CD4-positive, alpha-beta memory T cell (primary cell): ENCODE measurements at places on chromosomes 4 and X.
A peak's percentile ranks its signal among the peaks of the same experiment; 100 is the strongest.

DNA sequence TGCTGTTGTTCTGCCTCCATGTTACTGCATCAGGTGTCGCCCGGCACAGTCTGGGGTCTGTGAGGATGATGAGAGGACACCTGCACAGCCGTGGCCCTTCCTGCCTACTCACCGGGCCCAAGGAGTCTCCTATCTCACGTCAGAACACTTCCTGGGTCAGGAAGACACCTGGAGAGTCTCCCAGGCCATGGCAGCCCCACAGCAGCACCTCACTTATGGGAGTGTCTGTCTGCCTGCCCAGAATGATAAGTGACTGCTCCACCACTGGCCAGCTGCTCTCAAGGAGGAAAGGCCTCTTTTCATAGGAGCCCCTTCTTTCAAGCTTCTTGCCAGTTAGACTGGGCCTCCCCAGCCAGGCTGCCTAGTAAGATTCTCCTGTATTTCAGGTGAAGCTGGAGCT lies 56.1 kb downstream of the NELFA start:
- no peak for DNase-seq

GRCh38 chr4:183320211-183321059 lies at the start of gene CLDN22:
CLDN22 (minus strand) TSS chr4:183320276; CDS start chr4:183320218, 58 bp downstream.
- DNase-seq = no peak

- no peak for DNase-seq
Observed at GRCh38 chr4:188552741-188553275, 413.6 kb downstream of the TRIML1 start.

- no peak for DNase-seq
Observed at GRCh38 chr4:5827108-5828004, 65.5 kb downstream of the CRMP1 start.

- DNase-seq = no peak
Observed at GRCh38 chr4:138070816-138071215, 171.3 kb downstream of the SLC7A11 start.

- no peak for DNase-seq
Observed at GRCh38 chr4:111330786-111331185, 707.9 kb upstream of the PITX2 start.

DNA sequence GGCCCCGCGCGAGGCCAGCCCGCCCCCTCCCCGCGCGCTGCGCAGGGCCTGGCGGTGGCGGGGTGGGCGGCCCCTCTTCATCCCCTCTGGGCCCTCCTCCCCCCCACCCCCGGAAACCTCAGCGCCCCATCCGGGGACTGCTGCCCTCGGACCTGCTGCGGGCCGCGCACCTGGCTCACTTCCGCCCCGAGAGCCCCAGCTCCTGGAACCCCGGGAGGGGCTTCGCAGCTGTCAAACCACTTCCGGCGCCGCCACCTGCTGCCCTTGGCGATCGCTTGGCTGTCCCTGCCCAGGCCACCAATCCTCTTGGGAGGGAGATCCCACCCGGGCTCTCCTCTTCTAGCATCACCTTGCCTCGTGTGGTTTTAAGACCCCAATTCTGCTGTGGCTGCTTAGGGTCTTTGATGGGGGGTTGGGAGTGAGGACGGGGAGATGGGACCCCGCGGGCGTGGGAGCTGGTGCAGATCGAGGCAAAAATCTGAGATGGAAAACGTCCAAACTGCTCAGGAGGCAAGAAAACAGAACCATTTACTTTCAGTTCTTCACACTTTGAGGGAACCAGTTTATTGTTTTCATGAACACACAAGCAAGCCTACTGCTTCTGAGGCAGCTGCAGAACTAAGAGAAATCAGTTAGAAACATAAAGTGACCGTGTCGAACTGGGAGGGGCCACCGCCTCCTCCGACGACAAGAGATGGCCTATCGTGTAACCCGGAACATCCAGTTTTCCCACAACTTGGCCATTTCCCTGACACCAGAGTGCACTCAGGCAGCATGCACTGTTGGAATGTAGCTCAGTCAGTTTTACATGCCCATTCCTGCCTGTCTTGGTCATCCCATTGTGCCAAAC lies 754 bp downstream of the MTMR1 start:
- peak; percentile 61 for DNase-seq

DNA sequence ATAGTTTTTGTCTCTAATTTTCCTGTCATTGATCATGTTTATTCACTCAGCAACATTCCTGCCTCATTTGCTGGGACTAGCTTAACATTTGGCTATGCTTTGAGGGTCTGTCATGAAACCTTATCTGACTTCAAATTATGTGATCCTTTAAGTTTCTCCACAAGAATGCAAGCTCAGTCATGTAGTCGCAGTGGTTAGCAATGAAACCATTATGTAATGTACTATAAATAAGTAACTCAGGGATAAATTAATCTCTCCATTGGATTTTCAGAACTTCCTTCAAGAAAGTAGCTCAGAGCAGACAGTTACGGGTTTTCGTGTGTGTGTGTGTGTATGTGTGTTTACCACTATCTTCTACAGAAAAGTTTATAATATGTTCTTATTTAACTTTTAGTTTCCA lies 993.6 kb downstream of the ADGRL3 start:
- DNase-seq = no peak

DNA sequence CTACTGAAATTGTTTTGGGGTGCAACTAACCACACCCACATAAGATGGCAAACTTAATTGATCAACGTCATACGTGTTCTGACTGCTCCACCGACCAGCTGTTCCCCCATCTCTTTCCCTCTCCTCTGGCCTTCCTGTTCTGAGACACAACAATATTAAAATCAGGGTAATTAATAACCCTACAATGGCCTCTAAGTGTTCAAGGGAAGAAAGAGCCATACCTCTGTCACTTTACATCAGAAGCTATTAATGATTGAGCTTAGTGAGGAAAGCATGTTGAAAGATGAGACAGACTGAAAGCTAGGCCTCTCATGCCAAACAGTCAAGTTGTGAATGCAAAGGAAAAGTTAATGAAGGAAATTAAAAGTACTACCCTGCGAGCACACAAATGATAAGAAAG lies 173.9 kb upstream of the FTHL17 start:
- DNase-seq = no peak

DNA sequence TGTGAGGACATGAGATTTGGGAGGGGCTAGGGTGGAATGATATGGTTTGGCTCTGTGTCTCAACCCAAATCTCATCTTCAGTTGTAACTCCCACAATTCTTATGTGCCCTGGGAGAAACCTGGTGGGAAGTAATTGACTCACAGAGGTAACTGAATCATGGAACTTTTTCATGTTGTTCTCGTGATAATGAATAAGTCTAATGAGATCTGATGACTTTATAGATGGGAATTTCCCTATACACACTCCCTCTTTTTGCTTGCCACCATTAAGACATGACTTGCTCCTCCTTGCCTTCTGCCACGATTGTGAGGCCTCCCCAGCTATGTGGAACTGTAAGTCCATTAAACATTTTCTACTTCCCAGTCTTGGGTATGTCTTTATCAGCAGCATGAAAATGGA lies 253.2 kb upstream of the GK2 start:
- no peak for DNase-seq

DNA sequence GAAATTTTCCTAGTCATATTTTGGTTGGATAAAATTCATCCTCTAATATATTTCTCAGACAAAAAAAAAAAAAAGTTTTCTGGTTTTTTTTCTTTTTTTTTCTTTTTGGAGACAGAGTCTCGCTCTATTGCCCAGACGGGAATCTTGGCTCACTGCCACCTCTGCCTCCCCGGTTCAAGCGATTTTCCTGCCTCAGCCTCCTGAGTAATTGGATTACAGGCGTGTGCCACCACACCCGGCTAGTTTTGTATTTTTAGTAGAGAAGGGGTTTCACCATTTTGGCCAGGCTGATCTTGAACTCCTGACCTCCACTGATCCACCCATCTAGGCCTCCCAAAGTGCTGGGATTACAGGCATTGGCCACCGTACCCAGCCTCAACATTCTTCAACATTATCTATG lies 432.7 kb upstream of the PABPC4L start:
- no peak for DNase-seq

DNA sequence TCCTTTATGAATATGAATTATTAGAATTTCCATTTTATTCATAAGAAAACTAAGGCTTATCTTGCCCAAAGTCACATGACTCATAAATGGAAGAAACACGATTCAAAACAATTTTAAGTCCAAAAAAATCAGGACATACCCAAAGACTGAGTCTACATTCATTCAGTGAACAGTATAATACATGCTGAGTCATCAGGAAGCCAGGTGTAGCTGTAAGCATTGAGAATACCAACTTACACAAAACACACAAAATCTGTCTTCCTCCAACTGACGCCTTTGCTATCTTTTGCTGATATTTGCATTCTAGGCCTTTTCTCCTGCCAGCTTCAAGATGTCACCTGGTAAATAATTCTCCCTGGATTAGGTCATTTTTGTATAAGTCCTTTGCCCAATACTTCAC lies 520.1 kb upstream of the GALNT7 start:
- DNase-seq = no peak

GRCh38 chr4:55742655-55743202 lies 76.9 kb upstream of the EXOC1L start:
- no peak for DNase-seq

- no peak for DNase-seq
Observed at GRCh38 chrX:10177004-10177396, 20.2 kb downstream of the CLCN4 start.

GRCh38 chrX:152873361-152873760 lies 24.5 kb upstream of the ZNF185 start:
- DNase-seq = no peak

DNA sequence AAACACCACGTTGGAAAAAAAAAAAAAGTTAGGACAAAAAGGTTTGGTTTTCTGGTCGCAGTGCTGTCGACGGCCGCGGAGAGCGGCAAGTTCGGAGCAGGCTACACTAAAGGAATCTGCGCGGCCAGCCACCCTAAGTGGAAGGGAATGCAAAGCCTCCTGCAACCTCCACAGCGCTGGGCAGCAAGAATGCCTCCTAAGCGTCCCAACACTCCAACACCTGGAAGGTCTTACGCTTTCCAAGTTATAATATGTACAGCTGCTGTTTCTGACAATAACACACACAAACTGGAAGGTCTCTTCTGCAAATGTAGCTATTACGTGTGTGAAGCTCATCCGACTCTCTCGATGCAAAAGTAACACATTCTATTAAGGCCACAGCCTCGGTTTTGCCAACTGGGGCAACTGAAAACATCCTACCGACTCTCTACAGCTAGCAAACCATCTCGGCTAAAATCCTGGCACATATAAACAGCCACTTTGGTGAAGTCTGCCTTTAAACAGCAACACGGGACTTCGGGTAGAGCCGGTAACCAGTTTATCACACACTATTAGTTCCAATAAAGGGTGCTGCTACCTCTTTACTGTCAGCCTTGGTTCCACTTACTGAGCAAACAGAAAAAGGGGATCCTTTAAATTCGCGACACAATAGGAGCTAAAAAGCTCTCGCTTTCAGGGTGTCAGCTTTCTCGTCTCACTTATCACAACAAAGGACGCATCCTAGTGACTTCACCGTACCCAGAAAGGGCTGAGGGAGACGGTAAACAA lies 895 bp downstream of the SMIM14 start:
- peak; percentile 41 for DNase-seq

GRCh38 chr4:1321946-1322650 lies 24.9 kb upstream of the UVSSA start:
- DNase-seq = no peak

- no peak for DNase-seq
Observed at GRCh38 chr4:72312032-72312650, 256.9 kb downstream of the ADAMTS3 start.

DNA sequence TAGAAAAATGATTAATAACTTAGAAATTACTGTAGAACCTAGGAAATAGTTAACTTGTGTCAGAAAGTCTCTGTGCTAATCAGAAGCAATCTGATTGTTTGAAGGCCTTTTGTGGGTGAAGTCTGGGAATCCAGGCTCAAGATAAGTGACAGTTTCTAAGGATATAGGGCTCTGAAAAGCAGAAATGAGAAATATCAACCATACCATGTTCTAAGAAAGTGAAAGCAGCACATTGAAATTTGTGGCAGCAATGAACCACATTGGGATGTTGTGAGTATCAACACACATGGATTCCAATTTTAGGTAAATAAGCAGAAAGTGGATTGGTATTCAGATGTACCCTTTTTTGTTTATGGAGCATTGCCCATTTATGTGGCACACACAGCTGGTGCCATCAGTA lies 464.6 kb downstream of the IL15 start:
- DNase-seq = no peak
